BE2C (cell line): ENCODE measurements at places on chromosomes 5 and 9.

DNA sequence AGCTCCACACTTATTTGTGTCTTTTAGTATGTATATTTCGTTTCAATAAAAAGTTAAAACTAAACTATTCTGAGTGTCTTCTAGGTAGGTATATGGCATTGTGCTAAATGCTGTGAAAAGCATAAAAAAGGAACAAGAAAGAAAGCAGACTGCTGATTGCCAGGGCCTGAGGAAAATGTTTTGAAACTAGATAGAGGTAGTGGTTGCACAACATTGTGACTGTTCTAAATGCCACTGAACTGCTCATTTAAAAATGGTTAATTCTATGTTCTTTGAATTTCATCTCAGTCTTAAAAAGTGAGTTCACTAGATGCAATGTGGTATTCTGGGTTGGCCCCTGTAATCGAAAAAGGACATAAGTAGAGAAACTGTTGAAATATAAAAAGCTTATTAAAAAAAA, 2.6 kb upstream of the ALAD start:
- DNase-seq, result no peak

- DNase-seq, result no peak
These were observed 2.6 kb downstream of the AMACR start for GRCh38 chr5:34005211-34005610.

DNA sequence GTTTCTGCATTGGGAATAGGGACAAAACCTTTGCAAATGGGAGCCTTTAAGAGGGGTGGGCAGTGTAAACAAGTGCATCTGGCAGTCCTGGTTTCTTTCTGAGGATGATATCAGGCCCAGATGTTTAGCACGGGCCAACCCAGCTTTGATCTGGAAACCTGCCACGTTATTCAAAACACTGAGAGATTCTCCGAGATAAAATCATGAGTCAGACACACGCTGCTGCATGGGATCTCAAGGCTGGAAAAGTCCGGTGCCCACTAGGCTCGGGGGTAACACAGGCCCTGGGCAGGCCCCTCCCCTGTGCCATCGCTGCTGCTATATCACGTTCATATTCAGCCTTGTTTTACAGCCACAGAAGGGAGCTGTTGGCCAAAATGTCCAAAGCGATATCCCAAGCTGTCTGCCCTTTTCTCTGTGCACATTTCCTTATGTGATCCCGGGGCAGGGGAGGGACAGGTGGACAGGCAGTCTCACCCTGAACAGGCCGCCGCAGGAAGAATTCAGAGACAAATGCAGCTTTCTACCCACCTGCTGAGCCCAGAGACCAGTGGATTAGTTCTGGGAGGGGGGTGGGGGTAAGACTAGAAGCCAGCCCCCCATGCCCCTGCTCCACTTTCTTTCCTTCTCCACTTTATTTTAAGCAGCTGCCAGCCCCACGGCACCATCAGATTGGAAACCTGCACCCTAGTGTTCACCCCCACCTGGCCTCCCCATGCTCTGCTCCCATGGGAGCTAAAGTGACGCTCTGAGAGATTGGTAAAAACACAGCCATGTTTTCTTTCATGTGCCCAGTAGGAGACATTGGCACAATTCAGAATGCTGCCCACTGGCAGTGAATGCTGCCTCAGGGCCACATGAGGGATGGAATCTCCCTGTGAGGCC, 63.1 kb downstream of the TMOD1 start:
- peak; percentile 86 for DNase-seq

DNA sequence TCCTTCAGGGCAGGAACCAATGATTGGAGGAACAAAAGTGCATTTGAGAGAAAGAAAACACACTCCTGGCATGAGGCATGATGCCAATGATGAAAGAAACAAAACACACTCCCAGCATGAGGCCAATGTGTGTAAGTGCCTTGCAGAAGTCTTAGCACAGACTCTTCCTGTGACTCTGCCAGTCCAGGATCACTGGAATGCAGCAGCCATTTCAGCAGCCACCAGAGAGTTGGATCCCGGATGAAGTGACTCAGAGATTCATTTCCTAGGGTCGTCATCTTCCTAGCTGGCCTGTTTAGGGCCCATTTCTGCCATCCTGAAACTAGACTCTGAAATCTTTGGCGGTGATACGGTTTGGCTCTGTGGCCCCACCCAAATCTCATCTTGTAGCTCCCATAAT, 212.5 kb downstream of the CFAP90 start:
- DNase-seq, result no peak

GRCh38 chr5:160940725-160941124, 88.7 kb upstream of the ATP10B start:
- DNase-seq, result no peak

- no peak for DNase-seq
These were observed 2126.3 kb upstream of the ACO1 start for GRCh38 chr9:30258094-30258493.

- peak; percentile 99 for DNase-seq
These were observed at the start of gene UBE2D2 for GRCh38 chr5:139560752-139561654. TSS of gene UBE2D2 (plus strand) at chr5:139561339. CDS start at chr5:139561792, 453 bp downstream.

- no peak for DNase-seq
These were observed 34.5 kb upstream of the GLIS3 start for GRCh38 chr9:4334410-4334813.

DNA sequence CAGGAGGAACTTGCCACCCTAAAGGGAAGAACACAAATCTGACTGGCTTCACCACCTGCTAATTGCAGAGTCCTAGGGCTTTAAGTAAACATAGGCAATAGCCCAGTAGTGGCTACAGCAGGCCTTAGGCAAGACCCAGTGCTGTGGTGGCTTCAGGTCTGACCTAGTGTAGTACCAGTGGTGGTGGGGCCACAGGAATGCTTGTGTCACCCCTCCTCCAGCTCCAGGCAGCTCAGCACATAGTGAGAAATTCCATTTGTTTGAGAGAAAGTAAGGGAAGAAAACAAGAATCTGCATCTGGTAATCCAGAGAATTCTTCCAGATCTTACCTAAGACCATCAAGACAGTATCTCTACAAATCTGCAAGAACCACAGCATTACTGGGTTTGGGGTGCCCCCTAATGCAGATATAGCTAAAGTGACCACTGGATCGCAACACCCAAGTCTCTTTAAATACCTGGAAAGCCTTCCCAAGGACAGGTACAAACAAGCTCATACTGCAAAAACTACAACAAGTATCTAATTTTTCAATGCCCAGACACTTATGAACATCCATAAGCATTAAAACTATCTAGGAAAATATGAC, 102.6 kb upstream of the TRPM3 start:
- DNase-seq, result no peak

- DNase-seq, result peak; percentile 49
These were observed 10.0 kb upstream of the C5 start for GRCh38 chr9:121059998-121060636.

DNA sequence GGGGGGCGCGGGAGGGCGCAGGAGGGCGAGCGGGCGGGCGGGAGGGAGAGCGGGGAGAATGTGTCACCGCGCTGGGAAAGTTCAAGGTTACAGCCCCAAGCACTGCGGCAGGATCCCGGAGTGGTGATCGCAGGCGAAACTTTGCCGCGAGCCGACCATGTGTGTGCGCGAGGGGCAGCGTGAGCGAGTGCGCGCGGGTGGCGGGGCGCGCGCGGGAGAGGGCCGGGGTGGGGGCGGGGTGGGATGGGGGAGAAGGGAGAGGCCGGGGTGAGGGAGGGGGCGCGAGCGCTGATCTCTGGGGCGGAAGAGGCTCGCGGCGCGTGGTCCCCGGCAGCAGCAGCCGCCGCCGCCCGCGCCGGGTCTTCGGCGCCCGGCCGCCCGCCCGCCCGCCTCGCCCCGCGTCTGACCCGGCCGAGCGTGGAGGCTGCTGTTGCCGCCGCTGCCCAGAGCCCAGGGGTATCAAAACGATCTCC, at the start of gene NFIB:
Gene NFIB, minus strand, starts transcription at position 191 of the 473 bp plus-strand sequence. CDS start 630 bp downstream, outside the sequence.
- peak; percentile 77 for DNase-seq

DNA sequence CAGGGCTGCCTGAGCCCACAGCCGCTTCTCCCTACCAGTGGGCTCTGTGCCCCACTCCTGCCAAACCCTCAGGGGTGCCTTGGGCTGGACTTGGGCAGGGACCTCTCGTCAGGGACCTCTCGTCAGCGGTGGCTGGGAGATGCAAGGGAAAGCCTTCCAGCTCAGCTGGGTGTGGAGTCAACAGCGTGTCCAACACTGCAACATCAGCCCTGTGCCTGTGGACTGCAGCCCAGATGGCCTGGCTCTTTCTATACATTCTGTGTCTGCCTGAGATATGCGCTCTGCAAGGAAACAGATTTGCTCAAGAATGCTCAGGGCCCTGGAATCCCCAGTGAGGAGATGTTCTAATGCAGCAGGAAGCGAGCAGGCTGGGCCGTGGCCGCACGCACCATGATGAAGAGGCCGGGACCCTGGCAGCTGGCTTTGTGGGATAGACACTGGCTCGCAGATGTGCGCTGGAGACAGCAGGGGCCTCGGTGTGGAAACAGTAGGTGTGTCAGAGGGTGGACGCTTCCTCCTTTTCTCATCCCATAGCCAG, 85.0 kb upstream of the COL5A1 start:
- no peak for DNase-seq

GRCh38 chr9:13845460-13845859, 468.5 kb downstream of the NFIB start:
- DNase-seq, result no peak

DNA sequence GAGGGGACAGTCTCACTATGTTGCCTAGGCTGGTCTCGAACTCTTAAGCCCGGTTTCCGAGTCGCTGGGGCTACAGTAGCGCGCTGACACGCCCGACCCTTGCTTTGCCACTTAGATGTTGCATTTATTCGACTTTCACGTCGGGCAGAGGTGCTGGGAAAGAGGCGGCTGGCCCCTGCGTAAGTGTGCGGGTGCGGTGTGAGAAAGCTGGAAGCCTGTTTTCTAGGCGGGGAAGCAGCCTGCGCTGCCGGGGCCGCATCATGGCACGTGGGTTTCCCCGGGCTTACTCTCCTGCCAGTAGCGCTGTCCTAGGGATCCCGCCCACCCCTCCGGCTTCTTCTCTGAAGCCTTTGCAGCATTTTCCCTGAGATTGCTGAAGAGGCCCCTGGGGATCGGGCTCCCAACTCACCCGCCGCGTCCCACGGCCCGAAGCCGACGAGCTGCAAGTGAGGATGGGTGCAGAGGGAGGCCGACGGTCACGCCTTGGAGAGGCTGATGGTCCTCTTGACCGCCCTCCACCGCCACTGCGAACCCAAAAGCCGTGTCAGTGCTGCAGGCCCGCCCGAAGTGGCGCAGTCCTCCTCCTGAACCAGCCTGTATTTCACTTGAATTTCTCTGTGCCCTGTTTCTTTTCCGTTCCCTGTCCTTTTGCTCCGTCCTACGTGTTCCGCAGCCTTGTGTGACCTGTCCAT, 5.8 kb upstream of the TRIM41 start:
- peak; percentile 82 for DNase-seq

- DNase-seq, result no peak
These were observed 213.9 kb downstream of the BNC2 start for GRCh38 chr9:16656432-16657169.

DNA sequence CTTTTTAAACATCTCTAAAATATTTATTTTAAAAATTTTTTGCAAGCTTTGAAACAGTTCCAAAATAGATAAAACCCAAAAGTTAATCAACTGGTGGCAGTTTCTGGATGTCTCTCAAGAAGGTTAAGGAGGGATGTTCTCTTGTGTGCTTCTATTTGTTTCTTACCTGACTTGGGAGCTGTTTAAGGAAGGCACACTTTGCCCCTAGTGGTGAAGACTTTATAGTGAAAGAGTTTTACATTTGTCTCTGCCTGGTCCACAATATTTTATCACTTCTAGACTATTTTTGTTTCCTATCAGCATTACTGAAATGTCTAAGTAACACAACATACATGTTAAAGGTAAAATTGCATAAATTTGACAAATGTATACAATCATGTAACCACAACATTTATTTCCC, 552.8 kb downstream of the SEMA5A start:
- DNase-seq, result no peak

- DNase-seq, result no peak
These were observed 64.3 kb downstream of the MLLT3 start for GRCh38 chr9:20557890-20558565.

DNA sequence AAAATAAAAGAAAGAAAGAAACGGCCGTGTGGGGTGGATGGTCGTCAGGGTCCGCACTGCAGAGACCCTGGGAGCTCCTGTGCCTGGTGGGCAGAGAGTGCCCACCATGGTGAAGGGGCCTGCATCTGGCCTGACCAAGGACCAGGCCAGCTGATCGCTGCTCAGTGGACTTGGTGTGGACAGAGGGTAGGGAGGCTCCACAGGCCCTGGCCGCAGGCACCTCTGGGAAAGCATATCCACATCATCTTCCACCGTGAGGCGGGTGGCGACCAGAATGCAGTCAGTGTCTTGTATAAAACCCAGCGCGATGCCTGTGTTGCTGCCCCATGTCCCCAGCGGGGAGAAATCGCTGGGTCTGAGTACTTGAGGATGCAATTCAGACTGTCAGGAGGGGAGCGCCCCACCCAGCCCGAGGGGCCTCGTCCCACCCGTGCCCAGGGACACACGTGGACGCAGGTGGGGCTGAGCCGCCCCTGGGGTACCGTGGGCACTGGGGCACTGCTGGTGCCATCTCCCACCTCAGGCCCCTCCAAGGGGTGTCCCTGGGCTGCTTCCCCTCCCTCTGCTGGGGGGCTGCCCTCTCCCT, 27.8 kb upstream of the SLC6A19 start:
- no peak for DNase-seq

GRCh38 chr5:109155625-109156024, 254.1 kb downstream of the PJA2 start:
- no peak for DNase-seq

- DNase-seq, result no peak
These were observed 20.3 kb upstream of the ENC1 start for GRCh38 chr5:74660873-74661272.

DNA sequence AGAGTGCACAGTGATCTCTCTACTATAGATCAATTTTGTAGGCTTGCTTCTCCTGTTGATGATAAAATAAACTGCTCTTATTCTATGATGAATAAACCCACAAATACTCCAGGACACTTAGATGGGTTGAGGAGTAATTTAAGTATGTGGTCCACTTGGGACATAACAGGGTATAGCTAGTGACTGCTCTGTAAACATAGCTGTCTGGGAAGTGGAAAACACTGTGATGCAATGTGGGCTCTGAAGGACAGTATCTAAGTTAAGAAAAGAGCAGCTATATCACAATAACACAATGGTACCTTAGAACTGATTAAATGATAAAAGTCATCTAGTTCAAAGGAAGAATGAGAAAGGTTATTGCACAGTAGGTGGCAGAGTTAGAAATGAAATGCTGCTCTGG, 294.3 kb upstream of the HAPLN1 start:
- no peak for DNase-seq

DNA sequence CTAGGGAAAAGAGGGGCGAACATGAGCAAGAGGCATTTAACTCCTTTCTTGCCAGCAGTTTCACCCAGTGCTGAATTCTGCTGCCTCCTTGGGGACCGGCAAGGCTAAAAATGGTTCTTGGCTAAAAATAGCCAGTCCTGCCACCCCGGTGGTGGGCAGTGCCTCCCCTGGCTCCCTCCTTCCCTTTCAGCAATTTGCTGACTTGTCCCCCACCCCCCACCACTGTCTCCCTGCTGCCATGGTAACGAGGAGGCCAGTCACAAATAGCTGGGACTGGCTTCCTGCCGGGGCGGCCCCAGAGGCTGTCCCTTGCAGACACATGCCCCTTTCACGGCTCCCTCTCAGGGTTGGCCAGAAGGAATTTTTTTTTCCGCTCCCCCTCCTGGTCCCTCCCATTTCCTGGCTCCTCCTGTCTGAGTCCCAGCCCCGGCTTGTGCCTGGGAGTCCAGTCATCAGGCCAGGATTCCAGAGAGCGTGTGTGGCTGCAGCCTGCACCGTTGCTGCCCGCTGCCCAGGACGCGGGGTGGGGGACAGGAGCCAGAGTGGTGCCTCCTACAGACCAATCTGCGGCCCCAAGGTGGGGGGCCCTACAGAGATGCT, 130.3 kb downstream of the RGS3 start:
- DNase-seq, result peak; percentile 98
